ENCODE measurements at places on chromosomes 1 and 21.

DNA sequence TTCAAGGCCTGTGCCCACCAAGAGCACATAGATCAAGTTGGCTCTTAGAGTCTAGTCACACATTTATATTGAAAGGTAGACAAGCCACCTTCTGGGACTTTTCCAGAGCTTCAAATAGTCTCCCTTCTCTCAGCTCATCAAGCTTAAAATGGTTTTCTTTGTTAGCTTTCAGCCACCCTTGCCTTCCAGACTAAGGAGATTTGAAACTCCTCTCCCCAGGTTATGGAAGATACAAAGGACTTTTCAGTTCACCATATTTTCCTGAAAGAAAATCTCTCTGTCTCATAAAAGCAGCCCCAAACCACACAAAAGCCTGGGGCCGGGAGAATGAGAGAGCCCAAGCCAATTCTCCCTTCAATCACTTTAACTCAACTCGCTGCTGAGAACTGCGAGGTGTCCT, 134.1 kb downstream of the ZC3H11B start:
- DNase-seq, result no peak

DNA sequence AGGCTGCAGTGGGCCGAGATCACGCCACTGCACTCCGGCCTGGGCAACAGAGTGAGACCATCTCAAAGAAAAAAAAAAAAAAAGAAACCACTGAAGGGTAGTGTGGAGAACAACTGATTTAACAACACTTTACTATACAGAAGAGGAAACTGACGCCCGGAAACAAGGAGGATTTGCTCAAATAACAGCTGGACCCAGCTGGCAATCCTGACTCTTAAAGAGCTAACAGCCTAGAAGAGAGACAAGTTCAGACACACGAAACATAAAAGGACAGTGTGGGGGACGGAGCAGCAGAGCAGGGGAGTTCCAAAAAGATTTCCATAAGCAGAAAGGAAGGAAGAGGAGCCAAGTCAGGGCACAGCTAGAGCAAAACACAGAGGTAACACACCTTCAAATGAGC, 4.4 kb downstream of the ECHDC2 start:
- no peak for DNase-seq

DNA sequence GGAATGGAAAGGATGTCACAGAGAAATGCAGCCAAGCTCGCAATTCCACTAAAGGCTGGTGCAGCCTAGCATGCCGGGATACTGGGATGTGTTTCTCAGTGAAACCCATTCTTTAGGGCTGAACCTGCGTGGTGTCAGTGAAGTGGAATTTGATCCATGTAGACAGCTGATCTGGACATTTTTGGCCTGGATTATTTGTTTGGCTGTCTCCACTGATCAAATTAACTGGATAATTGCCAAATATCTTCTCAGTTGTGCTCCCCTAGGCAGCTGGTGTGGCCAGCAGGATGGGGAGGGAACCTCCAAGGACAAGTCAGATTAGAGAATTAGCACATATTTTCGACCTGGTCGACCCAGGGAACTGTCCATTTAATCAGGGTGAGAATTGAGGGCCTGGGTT, 318.4 kb downstream of the RPS6KC1 start:
- DNase-seq, result no peak

DNA sequence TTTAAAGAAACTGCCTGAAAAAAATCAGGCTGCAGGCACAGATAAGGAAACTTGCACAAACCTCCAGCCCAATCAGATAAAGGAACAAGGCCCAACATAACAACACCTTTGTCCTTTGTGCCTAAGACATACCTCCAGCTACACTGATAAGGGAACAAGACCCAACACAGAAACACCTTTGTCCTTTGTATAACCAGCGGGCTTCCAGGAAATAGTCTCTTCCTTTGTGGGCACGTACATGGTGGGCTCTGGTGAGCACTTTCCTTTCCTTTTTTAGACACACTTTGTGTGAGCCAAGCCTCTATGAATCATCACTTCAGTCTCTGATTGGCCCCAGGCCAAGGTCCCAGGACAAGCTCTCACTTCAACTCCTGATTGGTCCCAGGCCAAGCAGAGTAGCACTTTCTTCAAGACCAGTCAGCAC, 23.6 kb downstream of the ZNF670 start:
- DNase-seq, result no peak

- DNase-seq, result no peak
These were observed 47.9 kb upstream of the SLC44A3 start for GRCh38 chr1:94772230-94772641.

GRCh38 chr1:162660574-162660973, 28.3 kb downstream of the DDR2 start:
- no peak for DNase-seq

- DNase-seq, result no peak
These were observed 834.2 kb upstream of the CXADR start for GRCh38 chr21:16678429-16679160.

GRCh38 chr1:229093609-229094336, 177.1 kb upstream of the RAB4A start:
- no peak for DNase-seq

- DNase-seq, result no peak
These were observed 370.4 kb upstream of the ST6GALNAC5 start for GRCh38 chr1:76496871-76497270.

DNA sequence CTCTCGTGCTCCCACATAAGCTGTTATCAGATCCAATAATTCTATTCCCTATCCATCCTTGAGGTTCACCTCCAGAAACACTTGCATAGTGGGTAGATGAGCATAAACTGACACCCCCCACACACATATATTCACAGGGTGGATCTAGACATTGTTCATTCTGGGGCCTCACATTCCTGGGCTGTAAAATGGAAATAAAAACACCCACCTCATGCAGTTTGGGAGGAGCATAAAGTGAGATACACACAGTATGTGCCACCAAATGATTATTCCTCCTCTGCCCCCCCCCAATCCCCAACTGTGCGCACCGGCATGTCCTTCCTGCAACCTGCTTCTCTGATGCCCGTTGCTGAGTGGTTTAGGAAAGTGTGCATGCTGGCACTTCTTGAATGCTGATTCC, 17.9 kb downstream of the PRDM15 start:
- no peak for DNase-seq

- DNase-seq, result no peak
These were observed 112.7 kb downstream of the RUNX1 start for GRCh38 chr21:34936371-34936789.
